A549 treated with RU486 at 1 μM for 4 hours (cell line): ENCODE measurements at places on chromosomes 13 and 19. TPM values are rescaled to one million over a fixed set of nuclear protein-coding genes. Genes with fewer than 3 reads are reported as not detected.

RGL3 gene
- total RNA-seq: 0.85 to 2.0 TPM (median 1.7 TPM) in 5 replicates

EHD2 gene
- 107 to 145 TPM (median 121 TPM) in 5 replicates for total RNA-seq

SKA3 gene
- 10.5 to 15.2 TPM (median 14.7 TPM) in 5 replicates for total RNA-seq

LILRB1 gene
- total RNA-seq: 0.03 TPM in 1 of 5 replicates, not detected in the others

NLRP7 gene
- not detected in 5 replicates for total RNA-seq

GARRE1 gene
- total RNA-seq: 7.1 to 12.7 TPM (median 11.7 TPM) in 5 replicates

C2CD4C gene
- 0.15 to 0.61 TPM (median 0.54 TPM) in 5 replicates for total RNA-seq

UBAC2 gene
- 57.5 to 70.6 TPM (median 67.0 TPM) in 5 replicates for total RNA-seq

ZNF534 gene
- total RNA-seq: not detected in 5 replicates

LRRC25 gene
- total RNA-seq: not detected in 5 replicates

GTF2F2 gene
- 16.3 to 23.3 TPM (median 20.8 TPM) in 5 replicates for total RNA-seq

APOC1 gene
- total RNA-seq: 102 to 147 TPM (median 119 TPM) in 5 replicates

NKPD1 gene
- 0.08 to 0.13 TPM (median 0.08 TPM) in 5 replicates for total RNA-seq

SIGLEC11 gene
- not detected in 5 replicates for total RNA-seq

ILF3 gene
- 159 to 175 TPM (median 167 TPM) in 5 replicates for total RNA-seq

APC2 gene
- 0.69 to 2.1 TPM (median 1.3 TPM) in 5 replicates for total RNA-seq

ZNF441 gene
- not detected in 5 replicates for total RNA-seq

ZNF536 gene
- total RNA-seq: 0.03 TPM in 1 of 5 replicates, not detected in the others

CLDN10 gene
- total RNA-seq: 0.13 to 0.50 TPM (median 0.29 TPM) in 4 of 5 replicates, not detected in the other

SIGLECL1 gene
- not detected in 5 replicates for total RNA-seq

ATXN8OS gene
- total RNA-seq: not detected in 5 replicates

APLP1 gene
- 69.5 to 103 TPM (median 99.5 TPM) in 5 replicates for total RNA-seq

KCTD12 gene
- 1.0 to 2.4 TPM (median 2.0 TPM) in 5 replicates for total RNA-seq

PEAK3 gene
- total RNA-seq: not detected in 5 replicates

OVOL3 gene
- 0.31 to 0.80 TPM in 2 of 5 replicates, not detected in the others for total RNA-seq

VAV1 gene
- total RNA-seq: 6.2 to 9.7 TPM (median 6.6 TPM) in 5 replicates

DUS3L gene
- total RNA-seq: 28.4 to 34.0 TPM (median 31.9 TPM) in 5 replicates
